ENCODE measurements at places on chromosomes 3 and 15. TPM values are rescaled to one million over a fixed set of nuclear protein-coding genes. Genes with fewer than 3 reads are reported as not detected.

The CPA3 gene
- 0.30 TPM for total RNA-seq

- no peak for DNase-seq
Observed at GRCh38 chr3:8562081-8562595, 60.5 kb downstream of the LMCD1 start.

GRCh38 chr3:42756681-42757213 lies 16.3 kb downstream of the CCDC13 start:
- DNase-seq = no peak

- DNase-seq = no peak
Observed at GRCh38 chr3:82347585-82347984, 586.1 kb upstream of the GBE1 start.

DNA sequence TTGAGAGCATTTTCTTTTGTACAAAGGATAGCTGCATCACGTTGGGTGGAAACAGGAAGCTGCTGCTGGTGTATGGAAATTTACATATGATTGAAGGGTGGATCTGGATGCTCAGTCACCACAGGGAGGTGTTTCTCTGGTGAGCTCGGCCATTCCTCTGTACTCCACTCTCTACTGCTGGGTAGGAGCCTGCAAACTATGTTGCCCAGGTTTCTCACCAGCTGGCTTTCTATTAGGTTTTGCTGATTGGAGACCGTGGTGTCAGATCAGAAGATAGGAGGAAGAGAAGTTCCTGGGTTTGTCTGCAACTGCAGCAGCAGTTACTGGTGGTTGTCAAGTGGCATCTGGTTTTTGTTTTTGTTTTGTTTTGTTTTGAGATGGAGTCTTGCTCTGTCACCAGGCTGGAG lies 61.7 kb downstream of the TAMM41 start:
- DNase-seq = no peak

DNA sequence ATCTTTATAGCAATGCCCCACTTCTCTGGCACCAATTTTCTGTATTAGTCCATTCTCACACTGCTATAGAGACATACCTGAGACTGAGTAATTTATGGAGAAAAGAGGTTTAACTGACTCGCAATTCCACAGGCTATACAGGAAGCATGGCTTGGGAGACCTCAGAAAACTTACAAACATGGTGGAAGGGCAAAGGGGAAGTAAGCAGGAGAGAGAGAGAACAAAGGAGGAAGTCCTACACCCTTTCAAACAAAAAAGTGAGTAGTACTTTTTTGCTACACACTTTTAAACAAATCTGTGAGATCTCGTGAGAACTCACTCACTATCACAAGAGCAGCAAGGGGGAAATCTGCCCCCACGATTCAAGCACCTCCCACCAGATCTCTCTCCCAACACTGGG lies 67.8 kb upstream of the ZBED2 start:
- DNase-seq = no peak

- no peak for DNase-seq
Observed at GRCh38 chr15:36479200-36479896, 100.1 kb upstream of the CDIN1 start.

DNA sequence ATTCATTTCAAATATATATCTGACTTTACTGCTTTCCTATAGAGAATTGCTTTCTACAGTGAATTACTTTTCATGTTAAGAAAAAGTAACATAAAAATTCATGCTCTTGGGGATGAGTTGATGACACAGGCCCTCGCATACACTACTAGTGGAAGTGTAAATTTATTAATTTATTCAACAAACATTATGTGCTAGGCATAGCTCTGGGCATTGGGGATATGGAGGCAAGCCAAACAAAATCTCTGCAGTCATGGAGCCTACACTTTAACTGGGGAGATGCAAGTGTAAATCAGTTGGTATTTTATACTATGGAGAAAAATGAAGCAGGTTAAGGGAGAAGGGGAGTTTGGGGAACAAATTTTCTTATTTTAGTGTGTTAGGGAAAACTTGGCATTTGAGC lies 340.7 kb downstream of the RAP2B start:
- DNase-seq = no peak

DNA sequence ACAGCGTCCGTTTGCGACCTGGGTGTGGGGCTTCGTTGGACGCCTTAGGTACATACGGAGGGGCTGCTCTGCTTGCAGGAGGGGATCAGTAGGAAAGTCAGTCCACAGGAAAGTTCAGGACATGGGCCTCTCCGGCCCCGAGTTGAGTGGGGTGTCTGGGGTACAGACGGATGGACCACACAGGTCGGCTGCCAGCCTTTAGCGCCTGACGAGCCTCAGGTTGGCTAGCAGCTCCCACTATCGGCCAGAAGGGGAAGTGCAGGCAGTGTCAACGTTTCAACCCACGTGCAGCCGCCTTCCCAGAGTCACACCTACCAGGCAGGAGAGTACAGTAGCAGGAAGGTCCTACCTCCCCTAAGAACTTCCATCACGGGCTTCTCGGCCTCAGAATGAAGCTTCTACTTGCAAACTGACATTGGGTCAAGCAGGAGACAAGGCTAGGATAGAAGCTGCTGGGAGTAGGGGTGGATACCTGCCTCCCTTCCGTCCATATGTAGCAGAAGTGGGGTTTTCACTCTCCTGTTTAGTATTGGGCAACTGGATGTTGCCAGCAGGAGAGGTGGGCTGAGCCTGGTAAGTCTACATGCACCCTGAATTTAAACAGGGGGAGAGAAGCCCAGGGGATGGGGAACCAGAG lies 1.8 kb upstream of the SCN5A start:
- peak; percentile 52 for DNase-seq

DNA sequence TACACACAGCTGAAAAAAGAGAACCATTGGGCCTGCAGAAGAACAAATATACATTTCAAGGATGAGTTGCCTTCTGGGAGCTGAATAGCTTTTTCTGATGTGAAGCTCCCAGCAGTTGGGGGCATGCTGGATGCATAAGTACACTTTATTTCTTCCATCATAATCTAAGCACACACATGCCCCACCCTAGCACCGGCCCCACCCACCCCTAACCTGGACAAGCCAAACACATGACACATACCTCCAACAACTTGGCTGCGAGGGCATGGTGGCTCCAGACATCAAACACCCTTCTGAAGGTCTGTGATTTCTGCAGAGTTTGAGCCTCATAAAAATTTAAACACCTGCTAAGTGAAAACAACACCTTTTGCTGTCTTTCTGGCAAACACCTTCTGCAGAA lies 307.2 kb upstream of the TRIM42 start:
- DNase-seq = no peak

GRCh38 chr3:29515451-29515850 lies 234.6 kb downstream of the RBMS3 start:
- DNase-seq = peak; percentile 88

DNA sequence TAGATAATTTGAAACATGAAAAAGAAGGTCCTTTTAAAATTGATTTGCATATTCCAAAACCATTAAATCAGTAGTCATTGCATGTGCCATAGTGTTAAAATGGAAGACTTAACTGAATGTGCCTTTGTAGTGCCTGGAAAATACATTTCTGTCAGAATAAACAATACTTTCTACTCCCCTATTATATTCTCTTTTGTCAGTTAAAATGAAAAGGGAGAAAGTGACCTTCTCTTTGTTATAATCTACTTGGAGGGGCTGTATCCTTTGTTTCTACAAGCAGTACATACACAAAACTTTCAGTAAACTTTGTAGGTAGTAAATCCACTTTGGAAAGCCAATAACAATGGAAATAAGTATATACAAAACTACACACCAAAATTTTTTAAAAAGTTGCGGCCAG lies 189.5 kb downstream of the NLGN1 start:
- DNase-seq = no peak

- no peak for DNase-seq
Observed at GRCh38 chr3:160773722-160774121, 17.7 kb downstream of the PPM1L start.

DNA sequence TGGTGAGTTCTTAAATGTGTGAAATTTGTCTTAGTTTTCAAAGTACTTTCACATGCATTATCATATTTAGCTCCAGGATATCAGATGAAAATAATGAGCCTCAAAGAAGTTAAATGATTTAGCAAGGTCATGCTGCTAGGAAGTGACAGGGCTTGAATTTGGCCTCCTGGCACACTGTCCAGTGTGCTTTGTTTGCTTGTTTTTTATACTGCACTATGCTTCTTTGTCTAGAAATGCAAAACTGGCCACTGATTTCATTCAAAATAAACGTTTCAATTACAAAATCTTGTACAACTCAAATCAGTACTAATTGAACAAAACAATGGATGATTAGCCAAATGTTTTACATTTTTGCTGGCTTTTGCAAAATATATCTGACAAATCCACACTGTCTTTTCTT lies 583.3 kb upstream of the CBLB start:
- DNase-seq = no peak

- peak; percentile 10 for DNase-seq
Observed at GRCh38 chr3:79204351-79204750, 563.4 kb downstream of the ROBO1 start.

GRCh38 chr15:90013503-90013937 lies 12.4 kb downstream of the ZNF710 start:
- no peak for DNase-seq
